ENCODE measurements at places on chromosomes 5 and 9.
A peak's percentile ranks its signal among the peaks of the same experiment; 100 is the strongest.

DNA sequence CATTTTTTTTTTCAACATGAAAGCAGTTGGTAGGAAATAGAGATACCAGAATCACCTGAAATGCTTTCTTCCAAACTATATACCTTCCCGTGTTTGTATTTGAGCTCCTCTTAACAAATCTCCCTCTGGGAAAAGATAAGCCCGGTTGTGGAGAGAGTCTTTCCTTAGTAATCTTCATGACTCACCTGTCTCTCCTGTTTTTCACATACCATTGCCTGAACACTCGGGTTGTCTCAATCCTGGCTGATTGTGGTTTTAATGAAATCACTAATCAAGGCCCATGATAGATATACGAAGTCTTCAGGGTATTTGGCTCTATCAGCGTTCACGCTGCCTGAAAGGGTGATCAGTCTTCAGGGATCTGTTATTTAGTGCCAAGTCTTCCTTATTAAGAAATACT, 136.7 kb downstream of the MAN2A1 start:
- DNase-seq, result no peak

- DNase-seq, result no peak
Measured at GRCh38 chr5:1354576-1354975, 9.7 kb upstream of the CLPTM1L start.

GRCh38 chr9:93319992-93320500, 131.4 kb upstream of the FAM120A start:
- no peak for DNase-seq

- DNase-seq, result no peak
Measured at GRCh38 chr9:134007150-134007549, 15.0 kb upstream of the VAV2 start.

DNA sequence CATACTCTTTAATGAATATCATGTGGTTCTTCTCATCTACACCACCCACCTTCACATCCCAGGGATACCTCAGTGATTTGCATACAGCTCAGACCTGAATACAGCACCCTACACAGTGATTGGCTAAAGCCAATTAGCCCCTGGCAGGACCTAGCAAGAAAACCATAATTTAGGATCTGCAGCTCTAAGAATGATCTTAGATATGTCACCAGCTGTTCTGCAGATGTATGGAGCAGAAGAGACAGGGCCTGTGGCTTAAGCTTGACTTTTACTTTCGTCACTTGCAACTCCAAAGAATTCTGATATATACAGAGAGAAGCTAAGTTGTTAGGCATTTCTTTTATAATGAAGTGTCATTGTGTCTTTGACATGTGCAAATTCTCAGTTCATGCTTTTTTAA, 483.2 kb upstream of the C9orf72 start:
- DNase-seq, result no peak

GRCh38 chr5:155587458-155587857, 573.9 kb downstream of the KIF4B start:
- DNase-seq, result no peak

DNA sequence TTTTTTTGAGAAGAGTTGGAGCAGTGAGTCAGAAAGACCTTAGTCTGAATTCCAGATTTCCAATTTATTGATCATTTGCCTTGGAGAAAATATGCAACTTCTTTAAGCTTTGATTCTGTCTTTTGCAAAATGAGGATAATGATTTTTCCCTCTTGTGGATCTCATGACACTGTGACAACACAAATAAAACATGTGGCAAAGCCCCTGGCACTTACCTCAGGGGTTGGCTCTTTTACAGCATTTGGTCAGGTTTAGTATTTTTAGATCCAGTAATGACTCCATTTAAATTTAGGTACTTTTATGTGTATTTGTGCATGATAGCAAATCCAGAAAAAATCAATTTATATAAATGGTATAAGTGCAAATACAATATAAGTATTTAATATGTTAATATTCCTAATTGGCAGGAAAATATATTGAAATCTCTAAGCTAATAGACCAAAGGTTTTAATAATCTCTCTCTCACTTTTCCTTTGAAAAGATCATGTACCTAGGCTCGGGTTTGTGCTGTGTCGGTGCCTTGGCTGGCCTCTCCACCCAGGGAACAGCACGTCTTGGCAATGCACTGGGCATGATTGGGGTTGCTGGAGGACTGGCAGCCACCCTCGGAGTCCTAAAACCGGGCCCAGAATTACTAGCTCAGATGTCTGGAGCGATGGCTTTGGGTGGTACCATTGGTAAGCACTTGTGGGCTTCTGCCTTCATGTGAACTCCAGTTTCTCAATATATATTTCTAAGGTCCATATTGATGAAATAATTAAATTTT, 49.7 kb downstream of the NNT start:
- DNase-seq, result no peak

- DNase-seq, result no peak
Measured at GRCh38 chr9:103680581-103680980, 413.5 kb upstream of the SMC2 start.

DNA sequence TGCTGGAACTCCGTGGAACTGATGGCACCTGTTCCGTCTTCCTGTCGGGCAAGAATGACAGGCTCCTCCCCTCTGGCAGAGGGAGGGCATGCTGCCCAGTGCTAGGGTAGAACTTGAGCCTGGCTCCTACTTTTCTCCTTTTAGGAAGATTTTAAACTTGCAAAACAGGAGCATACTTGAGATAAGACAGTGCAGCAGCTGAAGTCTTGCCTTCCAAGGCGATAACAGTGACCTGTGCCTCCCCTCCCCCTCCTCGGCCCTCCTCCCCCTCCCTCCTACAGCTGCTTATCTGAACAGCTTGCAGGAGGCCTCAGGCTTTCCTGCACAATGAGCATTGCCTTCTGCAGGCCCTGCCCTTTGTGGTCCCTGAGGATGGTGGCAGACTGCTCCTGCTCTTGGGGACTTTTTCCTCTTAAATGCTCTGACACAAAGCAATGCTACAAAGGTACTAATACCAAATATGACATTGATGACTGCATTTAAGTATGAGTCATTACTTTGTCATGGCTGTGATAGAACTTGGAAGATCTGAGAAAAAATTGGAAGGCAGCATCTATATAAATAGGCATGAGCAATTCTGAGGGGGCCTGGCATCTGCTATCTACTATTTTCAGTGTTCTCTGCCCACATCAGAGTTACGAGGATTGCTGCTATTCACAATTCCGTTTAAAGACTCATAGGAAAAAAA, 2.0 kb downstream of the GADD45G start:
- no peak for DNase-seq

DNA sequence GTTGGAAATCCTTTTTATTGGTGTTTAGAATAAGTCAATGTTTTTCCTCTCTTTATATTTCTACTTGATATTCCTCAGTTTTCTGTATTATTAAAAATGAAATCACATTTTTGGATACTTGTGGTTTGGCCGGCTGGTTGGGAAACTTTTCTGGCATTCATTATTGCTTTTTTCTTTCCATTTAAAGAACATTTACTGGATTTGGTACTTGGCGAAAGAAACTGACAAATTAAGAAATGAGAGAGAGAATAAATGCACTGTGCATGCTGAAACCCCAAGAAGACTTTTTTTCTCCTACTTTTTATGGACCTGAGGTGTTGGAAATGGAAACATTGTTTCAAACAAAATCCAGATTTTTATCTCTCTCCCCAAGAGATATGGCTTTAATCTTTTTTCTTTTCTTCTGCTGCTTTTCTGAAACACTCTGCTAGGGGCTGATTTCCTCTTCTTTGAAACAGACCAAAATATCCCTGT, 128.4 kb downstream of the SNX18 start:
- no peak for DNase-seq

GRCh38 chr9:73237140-73237539, 85.5 kb downstream of the ANXA1 start:
- no peak for DNase-seq

- peak; percentile 32 for DNase-seq
Measured at GRCh38 chr5:170791325-170791954, 7.9 kb downstream of the GABRP start.

DNA sequence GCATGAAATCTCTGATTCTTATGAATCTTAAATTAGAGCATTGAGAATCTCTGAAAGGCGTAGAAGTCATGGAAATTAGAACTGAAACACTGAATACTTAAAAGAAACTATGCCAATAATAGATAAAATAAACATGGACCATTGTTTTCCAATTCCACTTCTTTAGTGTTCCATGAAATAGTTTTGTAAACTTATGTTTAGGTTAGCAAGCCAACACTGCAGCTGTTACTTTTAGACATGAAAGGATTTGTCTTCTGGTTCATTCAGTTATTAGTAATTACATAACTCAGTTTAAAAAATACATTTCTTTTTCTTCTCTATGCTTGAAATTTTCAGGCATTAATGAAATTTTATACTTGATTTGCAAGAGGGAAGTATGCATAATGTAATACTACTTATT, 733.4 kb upstream of the NUDT12 start:
- DNase-seq, result no peak

GRCh38 chr9:93161786-93162562, 22.0 kb upstream of the WNK2 start:
- DNase-seq, result no peak

DNA sequence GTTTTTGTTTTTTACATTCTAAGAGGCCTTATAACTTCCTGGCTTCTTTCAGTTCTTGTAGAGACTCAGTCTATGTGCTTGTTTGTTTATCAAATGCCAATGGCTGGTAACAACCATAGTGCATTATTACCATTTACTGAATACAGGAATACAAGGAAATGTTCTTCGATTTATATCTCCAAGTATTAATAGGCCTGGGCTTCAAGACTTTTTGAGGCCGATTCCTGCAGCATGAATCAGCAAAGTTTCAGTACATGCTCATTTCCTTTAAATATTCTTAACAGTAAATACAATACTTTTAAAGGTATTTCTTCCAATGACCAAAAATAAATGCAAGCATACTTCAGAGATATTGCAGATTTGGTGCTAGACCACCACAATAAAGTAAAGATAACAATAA, 535.3 kb downstream of the EFNA5 start:
- DNase-seq, result no peak

DNA sequence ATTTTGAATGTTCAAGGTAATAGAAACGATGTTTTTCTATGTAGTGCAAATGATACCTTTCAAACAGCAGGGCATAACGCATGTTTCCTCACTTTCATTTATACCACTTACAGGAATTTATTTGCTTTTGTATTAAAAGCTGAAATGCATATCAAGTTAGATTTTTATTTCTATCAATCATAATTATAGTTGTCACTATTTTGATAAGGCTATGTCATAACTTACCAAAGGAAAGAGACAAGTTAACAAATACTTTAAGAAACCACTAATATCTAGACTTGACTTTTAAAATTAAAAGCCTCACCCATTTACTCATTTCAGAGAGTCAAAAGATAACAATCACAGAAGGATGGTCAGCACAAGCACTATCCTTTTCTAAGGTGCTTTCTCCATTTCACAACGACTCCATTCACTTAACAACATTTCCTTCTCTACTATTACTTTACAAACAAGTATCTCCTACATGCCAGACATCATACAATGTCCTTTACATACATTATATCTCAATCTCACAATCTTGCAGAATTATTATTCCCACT, 12.6 kb downstream of the ERP44 start:
- DNase-seq, result no peak

- no peak for DNase-seq
Measured at GRCh38 chr5:39759701-39760100, 334.9 kb upstream of the DAB2 start.

DNA sequence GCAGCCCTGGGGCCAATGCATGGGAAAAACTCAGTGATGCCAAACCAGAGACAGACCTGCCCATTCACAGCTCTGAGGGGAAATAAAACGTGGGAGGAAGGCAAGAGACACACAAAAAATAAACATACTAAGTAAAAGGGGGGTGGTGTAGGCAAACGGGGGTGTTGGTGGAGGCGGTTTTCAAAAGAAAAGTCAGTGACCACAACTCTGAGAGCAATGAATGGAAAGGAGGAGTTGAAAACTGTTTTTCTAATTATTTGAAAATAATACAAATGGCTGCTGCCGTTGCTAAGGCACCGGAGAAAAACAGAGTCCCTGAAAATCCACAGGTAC, 293.5 kb downstream of the EFNA5 start:
- no peak for DNase-seq

DNA sequence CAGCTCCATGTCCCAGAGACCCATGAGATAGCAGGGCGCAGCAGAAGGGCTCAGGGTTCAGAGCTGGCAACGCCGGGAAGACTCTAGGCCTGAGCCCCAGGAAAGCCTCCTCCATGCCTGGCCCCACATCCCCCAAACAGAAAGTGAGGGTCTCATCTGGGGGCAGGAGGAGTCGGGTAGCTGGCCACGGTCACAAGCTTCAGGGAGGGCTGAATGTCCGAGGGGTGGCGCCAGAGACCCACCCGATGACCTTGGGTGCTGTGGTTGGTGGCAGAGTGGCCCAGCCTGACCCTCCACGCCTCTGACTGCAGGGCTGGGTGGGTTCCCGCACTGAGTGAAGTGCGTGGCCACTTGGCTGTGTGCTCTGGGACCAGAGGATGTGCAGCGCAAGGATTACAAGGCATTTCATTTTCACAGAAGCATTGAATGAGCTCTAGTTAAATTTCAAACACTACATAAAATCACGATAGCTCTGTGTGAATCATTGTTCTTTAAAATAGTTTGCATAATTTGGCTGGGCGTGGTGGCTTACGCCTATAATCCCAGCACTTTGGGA, 3.0 kb downstream of the C8G start:
- no peak for DNase-seq

- DNase-seq, result no peak
Measured at GRCh38 chr5:167951116-167951515, 340.3 kb upstream of the WWC1 start.

DNA sequence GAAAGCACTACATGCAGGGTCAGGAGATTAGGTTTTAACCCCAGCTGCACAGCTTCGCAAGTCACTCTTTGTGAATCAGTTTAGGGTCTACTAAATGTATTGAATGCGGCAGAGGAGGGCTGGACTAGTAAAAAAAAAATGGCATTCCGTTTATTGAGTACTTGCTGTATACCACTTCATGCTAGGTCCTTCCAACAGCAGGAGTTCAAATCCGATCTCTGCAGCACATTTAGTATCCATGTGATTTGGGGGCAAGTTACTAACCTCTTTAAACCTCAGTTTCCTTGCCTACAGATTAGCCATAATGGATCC, 204.4 kb downstream of the SNCAIP start:
- DNase-seq, result no peak

- DNase-seq, result no peak
Measured at GRCh38 chr5:146084376-146084775, 21.0 kb downstream of the PLAC8L1 start.

GRCh38 chr5:14266686-14267085, 123.5 kb downstream of the TRIO start:
- DNase-seq, result no peak

GRCh38 chr9:110908894-110909293, 129.4 kb downstream of the LPAR1 start:
- no peak for DNase-seq

DNA sequence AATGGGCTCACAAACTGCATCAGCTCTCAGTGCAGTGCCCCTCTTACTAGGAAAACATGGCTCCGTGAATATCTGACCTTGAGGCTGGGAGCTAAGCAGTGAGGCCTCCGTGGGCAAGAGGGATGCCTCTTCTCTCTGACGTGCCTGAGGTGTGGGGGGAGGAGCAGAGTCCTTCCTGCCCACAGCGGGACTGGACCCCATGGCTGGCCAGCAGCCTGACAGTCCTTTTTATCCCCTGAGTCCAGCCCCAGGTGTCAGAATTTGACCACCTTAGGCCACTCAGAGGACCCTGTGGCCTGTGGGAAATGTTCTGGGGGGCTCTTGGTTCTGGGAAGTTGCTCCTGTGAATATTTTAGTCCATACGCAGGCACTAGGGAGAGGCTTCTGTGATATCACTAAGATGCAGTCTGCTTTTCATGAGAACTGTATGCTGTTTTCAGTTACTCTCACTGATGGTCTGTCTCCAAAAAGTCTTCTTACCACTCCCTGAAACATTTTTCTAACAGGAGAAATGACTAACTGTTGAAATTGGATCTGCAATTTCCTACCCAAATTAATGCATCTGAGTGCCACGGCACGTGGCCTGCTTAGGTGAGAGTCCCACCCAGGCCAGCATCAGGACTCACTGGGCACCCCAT, 23.4 kb downstream of the ANGPTL2 start:
- DNase-seq, result no peak
